Cerebellum (tissue), 4 donors: ENCODE measurements at places on chromosomes 3 and 15.
A peak's percentile ranks its signal among the peaks of the same experiment; 100 is the strongest.

DNA sequence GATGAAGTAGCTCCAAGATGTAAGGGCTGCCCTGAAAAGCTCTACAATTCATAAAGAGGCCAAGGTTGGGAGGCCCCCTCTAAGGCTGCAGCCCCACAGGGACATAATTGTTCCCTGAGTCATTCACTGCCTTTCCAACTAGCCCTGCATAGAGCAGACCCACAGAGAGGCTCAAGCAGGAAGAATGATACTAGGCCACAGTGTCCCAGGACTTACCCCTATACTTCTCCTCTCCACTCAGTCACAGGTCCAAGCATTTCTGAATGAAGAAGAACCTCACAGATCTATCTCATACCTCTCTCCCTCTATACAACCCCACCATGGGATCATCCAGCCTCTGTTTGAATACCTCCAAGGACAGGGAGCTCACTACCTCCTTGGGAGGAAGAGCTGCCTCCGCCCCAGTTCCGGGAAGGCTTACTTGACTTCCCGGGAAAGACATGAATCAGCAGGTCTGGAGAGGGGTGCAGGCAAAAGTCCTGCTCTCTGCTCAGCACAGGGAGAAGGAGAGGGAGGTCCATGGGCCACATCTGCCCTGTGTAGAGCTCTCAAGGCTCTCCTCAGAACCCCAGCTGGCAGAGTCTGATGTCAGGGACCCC lies 6.9 kb upstream of the SKIC8 start:
- no peak for DNase-seq

- DNase-seq: peak; percentile 1
These were observed 327.4 kb downstream of the EPHA3 start for GRCh38 chr3:89434621-89435380.

DNA sequence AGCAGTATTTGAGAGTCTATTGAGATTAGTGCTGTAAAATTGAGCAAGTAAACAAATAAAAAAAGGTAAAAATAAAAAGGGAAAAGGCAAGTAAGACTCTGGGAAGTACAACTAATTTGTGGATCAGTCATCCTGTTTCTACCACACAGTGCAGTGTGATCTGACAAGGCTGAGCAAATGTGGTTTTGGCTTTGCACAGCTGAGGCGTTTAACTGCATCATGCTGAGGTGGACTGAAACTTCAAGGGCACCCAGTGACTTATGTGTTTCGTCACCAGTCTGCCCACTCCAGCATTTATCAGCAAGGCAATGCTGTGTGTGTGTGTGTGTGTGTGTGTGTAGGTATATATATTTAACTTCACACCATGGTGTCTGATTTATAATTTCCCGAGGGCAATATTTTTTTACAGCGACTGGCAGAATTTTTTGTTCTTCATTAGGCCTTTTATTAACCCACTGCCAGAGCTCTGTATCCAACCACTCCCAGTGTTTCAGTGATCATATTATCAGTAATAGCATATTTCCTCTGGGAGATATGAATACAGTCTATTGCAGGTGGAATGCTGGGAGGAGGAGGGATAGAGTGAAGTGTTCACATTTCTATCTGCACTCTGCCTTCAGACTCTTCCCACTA lies 131.5 kb upstream of the SATB1 start:
- no peak for DNase-seq

DNA sequence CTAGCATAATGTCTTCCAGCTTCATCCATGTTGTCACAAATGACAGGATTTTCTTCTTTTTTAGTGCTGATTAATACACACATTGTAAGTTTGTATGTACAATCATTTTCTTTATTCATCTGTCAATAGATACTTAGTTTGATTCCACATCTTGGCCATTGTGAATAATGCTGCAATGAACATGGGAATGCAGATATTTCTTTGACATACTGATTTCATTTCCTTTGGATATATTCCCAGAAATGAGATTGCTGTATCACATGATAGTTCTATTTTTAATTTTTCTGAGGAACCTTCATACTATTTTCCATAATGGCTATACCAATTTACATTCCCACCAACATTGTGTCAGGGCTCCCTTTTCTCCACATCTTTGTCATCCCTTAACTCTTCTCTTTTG lies 117.9 kb downstream of the MEIS2 start:
- no peak for DNase-seq

- no peak for DNase-seq
These were observed 29.1 kb downstream of the ALS2CL start for GRCh38 chr3:46664188-46664970.

GRCh38 chr3:157160658-157161424 lies 894 bp upstream of the CCNL1 start:
- no peak for DNase-seq

- no peak for DNase-seq
These were observed 1038.2 kb downstream of the MCTP2 start for GRCh38 chr15:95269242-95270183.

GRCh38 chr15:95816591-95816990 lies 513.9 kb upstream of the NR2F2 start:
- DNase-seq: no peak

DNA sequence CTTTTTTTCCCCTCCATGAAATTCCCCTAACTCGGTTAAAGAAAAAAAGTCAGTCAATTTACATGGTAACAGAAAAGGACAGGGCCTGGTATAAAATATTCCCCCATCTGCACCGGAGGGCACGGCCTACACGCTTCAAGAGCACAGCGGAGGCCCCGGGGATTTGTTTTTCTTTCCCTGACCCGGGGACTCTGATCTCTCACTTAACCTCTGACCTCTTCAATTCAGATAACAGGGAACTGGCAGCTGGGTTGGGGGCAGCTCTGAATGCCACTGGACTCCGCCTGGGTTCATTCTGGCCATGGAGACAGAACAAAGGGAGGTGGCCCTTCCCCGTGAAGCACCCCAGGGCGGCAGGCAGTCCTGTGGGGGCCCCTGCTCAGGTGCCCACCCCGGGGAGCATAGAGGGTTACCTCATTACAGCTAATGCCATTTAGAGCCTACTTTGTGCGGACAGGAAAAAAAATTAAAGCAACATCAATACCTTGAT lies 257.5 kb downstream of the SHQ1 start:
- no peak for DNase-seq

DNA sequence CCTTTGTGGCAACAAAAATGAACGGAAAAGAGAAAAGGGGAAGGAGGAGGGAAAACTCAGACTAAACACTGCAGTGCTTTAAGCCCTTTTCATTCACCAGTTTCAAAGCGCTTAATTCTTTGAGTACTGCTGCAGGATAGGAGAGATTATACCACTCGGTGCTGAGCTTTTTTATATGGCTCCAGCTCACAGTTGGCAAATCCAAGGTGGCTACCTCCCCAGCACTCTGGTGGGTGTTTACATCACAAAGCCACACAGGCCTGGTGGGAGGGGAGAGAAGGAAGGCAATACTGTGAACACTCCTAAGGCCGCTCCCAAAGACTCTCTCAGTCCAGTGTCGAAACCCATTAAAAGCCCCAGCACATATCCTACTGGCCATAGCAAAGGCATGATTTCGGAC lies 191.4 kb downstream of the STT3B start:
- DNase-seq: no peak

DNA sequence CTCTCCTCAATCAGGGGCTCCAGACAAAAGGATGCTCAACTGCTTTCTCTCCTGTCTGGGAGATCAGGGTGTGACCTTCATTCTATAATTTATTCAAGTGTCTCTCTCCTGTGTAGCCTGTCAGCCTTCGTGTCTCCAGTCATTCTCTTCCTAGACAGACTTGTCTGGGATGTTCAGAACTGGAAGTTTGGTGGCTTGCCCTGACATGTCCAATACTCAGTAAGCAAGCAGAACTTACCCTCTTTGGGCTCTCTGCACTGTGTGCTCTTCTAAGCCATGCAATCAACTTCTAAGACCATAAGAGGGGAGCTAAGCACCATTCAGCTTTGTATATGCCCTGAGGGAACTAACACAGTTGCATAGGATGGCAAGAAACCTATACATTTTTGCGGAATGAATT lies 14.1 kb downstream of the ACKR2 start:
- DNase-seq: no peak

GRCh38 chr15:56879502-56879901 lies 38.9 kb upstream of the TCF12 start:
- DNase-seq: no peak

- DNase-seq: no peak
These were observed 29.5 kb upstream of the ZNF774 start for GRCh38 chr15:90322538-90322937.

GRCh38 chr3:9397906-9398699 lies 688 bp downstream of the SETD5 start:
- DNase-seq: peak; percentile 30

DNA sequence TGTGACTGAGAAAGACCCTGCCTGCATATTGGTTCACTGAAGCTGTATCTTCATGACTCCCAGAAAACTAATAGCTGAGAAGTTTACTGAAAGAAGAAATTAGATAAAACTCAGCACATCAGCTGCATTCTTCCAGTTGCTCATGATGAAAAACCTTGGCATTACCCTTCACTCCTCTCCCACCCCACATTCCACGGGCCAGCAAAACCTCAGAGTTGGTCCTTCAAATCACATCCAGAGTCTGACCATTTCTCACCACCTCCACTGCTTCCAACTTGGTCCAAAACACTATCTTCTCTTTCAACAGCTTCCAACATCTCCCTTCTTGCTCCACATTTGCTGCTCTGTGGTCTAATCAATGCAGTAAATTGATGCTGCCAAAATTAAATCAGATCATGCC lies 97.1 kb downstream of the CD47 start:
- no peak for DNase-seq
